Lung (tissue), 17 donors: ENCODE measurements at places on chromosomes 5 and 9.

DNA sequence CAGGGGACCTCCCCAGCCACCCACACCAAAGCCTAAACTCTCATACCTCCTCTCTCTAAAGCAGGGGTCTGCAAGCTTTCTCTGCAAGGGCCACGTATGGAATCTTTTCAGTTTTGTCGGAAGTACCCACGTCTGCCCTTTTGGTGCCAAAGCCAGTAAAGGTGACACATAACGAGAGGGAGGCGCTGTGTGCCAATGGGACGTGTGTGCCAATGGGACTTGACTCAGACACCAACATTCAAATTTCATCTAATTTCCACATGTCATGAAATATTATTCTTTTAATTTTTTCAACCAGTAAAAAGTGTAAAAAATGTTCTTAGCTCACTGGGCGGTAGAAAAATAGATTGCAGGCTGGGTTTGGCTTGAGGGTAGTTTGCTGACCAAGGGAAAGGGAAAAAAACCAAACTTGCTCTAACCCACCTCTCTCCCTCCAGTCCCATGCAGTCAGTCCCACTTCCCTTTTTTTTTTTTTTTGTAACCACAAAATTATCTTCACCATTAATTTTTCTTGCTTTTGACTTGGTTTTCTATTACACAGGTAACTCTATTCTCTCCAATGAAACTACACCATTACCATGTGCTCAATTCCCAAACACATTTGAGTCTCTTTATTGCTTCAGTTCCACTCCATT is 25.5 kb downstream of the OR2V1 start:
- H3K36me3 ChIP-seq: no peaks in the 10 kb centered on the region
- no peak overlapping the region for H3K4me3 ChIP-seq
- no peak overlapping the region for H3K27ac ChIP-seq
- DNase-seq: no peak
- peaks cover under 1% of the 10 kb centered on the region for H3K4me1 ChIP-seq

DNA sequence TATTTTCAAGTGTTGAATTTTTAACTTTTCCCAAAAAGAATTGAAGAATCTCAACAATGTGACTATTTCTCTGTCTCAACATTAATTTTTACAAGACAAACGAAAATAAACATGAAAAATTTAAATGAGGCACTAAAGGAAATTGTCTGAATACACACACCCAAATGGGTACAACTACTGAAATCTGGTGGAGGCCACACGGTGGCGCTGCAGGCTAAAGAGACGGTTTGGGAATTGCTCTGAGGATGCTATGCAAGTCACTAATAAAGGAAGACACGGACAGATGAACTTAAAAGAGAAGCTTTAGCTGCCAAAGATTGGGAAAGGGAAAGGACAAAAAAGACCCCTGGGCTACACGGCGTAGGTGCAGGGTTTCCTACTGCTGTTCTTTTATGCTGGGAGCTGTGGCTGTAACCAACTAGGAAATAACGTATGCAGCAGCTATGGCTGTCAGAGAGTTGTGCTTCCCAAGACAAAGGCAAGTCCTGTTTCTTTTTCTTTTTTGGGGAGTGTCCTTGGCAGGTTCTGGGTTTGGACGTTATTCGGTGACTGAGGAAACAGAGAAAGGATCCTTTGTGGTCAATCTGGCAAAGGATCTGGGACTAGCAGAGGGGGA is at the start of gene PCDHB10:
Gene PCDHB10, plus strand, starts transcription at position 244 of the 616 bp plus-strand sequence. Its CDS starts 200 bp downstream, at position 444.
- DNase-seq: peak; percentile 44
- H3K27me3 ChIP-seq: no peaks in the 10 kb centered on the region
- H3K4me1 ChIP-seq: no peaks in the 10 kb centered on the region
- H3K36me3 ChIP-seq: no peaks in the 10 kb centered on the region

DNA sequence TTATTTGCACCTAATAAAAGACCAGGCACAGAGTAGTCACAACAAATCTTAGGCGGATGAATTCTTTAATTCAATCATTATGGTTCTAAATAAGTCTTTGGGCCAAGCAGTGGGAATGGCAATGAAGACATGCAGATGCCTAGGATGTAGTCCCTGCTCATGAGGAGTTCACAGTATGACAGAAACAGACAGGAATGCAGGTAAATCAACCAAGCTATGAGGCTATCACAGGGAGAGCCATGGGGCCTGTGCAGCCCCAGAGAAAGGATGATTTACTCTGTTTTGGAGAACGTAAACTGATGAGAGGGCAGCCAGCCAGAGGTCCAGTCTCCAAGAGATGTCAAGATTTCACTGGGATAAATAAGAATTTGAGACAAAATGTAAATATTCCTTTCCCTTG is 129.4 kb downstream of the TRIM32 start:
- H3K36me3 ChIP-seq: no peaks in the 10 kb centered on the region
- H3K27me3 ChIP-seq: no peaks in the 10 kb centered on the region
- no peak overlapping the region for H3K4me3 ChIP-seq
- H3K27ac ChIP-seq: no peak overlapping the region

GRCh38 chr9:21906881-21907280 is 87.3 kb downstream of the CDKN2A start:
- no peaks in the 10 kb centered on the region for H3K27me3 ChIP-seq
- H3K27ac ChIP-seq: no peak overlapping the region
- no peaks in the 10 kb centered on the region for H3K36me3 ChIP-seq
- no peak for DNase-seq

DNA sequence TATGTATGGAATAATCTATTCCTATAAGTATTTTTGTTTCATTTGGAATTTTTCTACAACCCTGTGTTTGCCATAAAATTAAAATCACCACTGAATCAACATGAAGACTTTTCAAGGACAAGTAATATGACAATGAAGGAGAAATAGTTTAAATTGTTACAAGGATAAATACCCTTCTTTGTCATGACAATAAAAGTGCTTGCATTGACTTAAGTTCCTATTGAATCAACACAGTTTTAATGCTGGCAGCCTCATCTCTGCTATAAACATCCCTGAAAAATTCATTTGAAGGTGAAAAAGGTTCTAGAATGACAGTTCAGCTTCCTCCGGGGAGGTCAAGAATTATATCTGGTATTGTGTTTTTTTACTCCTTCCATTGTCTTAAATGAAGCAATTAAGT is 1105.1 kb upstream of the CDH9 start:
- no peak overlapping the region for H3K4me3 ChIP-seq
- no peaks in the 10 kb centered on the region for H3K27me3 ChIP-seq
- H3K4me1 ChIP-seq: no peaks in the 10 kb centered on the region
- H3K36me3 ChIP-seq: no peaks in the 10 kb centered on the region
- H3K27ac ChIP-seq: no peak overlapping the region

- no peak overlapping the region for H3K4me3 ChIP-seq
- H3K27ac ChIP-seq: no peak overlapping the region
These were observed 39.1 kb downstream of the G3BP1 start for GRCh38 chr5:151810897-151811296.

DNA sequence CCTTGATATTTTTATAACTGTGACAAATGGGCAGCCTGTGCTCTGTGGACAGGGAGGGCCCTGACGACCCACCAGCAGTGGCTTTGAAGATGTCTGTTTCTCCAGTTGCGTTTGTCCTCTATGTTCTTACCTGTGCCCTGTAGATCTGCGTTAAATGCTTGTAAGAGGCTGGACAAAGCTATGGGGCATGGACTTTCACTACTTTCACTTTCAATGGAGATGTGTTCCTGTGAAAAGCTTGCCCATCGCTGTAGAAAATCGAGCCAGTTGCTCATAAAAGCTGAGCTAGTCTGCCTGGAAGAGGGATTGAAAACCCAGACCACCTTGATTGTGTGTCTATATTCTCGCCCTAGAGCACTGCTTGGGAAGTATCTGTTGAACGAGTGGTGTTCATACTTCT is 74.1 kb downstream of the PSAT1 start:
- no peak overlapping the region for H3K4me3 ChIP-seq
- DNase-seq: no peak
- no peaks in the 10 kb centered on the region for H3K36me3 ChIP-seq
- H3K27me3 ChIP-seq: no peaks in the 10 kb centered on the region
- H3K4me1 ChIP-seq: no peaks in the 10 kb centered on the region
- no peak overlapping the region for H3K27ac ChIP-seq

GRCh38 chr5:115983519-115983918 is 21.2 kb downstream of the LVRN start:
- H3K27me3 ChIP-seq: no peaks in the 10 kb centered on the region
- no peak for DNase-seq
- no peak overlapping the region for H3K4me3 ChIP-seq
- peaks cover 30% of the 10 kb centered on the region for H3K4me1 ChIP-seq
- H3K36me3 ChIP-seq: no peaks in the 10 kb centered on the region

DNA sequence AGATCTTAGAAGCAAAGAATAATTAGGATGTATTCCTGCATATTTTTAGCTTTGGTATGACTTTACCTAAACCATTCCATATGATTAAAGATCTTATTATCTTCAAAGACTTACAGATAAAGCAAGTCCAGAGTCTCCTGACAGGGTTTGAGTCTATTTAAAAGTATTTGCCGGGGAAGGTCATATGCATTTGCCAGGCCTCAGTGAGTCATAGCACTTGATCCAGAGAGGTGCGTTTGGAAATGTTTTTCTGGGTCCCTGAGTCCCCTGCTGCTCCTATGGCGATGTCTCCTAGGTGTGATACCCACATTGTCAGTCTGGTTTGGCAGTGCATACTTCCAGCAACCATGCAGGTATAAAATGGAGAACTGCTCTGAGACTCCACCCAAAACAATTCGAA is 217.0 kb downstream of the FBXL7 start:
- H3K4me1 ChIP-seq: peaks cover 16% of the 10 kb centered on the region
- H3K36me3 ChIP-seq: no peaks in the 10 kb centered on the region
- no peaks in the 10 kb centered on the region for H3K27me3 ChIP-seq
- H3K4me3 ChIP-seq: no peak overlapping the region
